DND-41 (cell line): ENCODE measurements at places on chromosomes 1 and 21.

GRCh38 chr1:115217150-115218033, 120.7 kb downstream of the NGF start:
- no peak for DNase-seq

DNA sequence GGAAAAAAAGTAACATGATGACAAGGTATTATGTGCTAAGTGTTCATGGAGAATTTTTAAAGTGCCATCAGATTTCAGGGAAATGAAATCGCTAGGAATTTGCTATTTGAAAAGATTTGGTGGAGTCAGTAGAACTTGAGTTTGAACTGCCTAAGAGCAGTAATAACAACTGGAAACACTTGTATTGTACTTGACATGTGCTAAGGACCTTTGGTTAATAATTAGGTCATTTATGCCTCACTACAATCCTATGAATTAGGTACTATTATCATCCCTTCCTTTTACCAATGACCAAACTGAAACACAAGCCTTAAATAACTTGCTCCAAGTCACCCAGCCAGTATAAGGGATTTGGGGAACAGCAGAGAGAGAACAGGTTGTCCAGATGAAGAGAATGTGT, 133.4 kb downstream of the NTNG1 start:
- DNase-seq, result no peak

DNA sequence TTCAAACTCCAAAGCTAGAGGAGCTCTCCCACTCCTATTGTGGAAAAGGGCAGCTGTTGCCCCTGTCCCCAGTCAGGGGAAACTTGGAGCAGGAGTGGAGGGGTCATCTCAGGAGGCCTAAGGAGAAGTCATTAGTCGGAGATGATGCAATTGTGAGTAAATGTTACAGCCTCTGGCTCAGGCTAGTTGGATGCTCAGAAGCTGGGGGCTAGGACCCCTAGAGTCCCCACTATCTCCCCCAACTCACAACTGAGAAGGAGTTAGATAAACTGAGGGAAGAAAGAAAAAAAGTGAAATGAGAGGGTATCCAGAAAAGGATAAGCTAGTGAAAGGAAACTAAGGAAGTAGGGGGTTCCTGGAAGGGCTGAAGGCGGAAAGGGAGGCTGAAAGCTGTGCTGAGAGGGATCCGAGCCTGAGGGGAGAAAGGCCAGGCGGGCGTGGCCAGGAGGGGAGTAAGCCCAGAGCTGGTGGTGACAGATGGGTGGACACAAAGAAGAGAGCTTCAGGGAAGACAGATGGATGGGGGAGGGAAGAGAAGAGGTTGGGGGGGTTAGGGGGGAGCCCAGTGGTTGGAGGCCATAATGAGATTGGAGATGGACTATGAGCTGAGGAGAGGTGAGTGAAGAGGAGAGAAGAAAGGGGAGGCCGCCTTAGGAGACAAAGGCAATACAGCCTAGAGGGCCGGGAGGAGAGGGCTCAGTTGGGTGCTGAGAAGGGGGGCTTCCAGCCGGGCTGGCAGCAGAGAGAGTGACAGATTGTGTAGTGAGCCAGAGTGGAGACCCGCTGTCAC, 4.5 kb upstream of the NHLH1 start:
- no peak for DNase-seq

GRCh38 chr1:94240822-94241221, 3.4 kb upstream of the ARHGAP29 start:
- peak; percentile 33 for DNase-seq

DNA sequence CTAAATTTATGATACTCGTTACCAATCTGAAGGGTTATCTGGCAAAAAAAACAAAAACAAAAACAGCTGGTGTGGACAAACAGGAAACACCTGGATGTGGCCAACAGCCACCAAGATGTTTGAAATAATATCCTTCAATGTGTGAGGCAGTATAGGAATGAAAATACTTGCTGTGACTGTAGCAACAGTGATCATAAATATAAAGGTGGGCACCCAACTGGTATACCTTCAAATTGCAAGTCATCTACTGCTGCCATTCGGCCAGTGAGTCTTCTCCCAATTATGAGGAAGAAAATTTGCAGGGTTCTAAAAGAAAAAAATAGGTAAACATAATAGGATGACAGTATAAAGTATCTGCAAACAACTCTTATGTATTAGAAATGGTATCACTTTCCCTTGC, 916 bp downstream of the YIPF1 start:
- DNase-seq, result no peak
